ENCODE measurements at places on chromosomes 2 and 18.
A peak's percentile ranks its signal among the peaks of the same experiment; 100 is the strongest.

- no peak for DNase-seq
Observed at GRCh38 chr2:76642129-76642528, 880.0 kb downstream of the LRRTM4 start.

- no peak for DNase-seq
Observed at GRCh38 chr2:1156531-1156930, 205.9 kb downstream of the SNTG2 start.

DNA sequence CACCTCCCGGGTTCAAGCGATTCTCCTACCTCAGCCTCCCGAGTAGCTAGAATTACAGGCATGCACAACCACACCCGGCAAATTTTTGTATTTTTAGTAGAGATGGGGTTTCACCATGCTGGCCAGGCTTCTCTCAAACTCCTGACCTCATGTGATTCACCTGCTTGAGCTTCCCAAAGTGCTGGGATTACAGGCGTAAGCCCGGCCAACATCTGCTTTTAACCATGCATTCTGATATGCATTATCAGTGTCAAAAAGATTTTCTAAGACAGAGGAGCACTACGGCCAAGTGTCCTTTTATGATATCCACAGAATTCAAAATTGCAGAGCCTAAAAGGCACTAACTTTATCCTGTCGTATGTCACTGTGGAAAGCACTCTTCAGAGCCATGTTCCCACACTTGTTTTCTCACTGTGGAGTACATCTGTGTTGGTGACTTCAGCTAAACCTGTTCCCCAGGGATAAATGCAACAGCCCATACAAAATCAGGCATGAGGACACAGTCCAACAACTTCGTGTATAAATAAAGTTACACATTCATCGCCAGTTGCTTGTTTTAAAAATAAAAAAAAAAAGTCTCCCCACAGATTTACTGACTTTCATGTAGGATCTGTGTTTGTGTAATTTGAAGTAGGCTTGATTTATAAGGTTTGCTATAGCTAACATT is 56.4 kb downstream of the STK25 start:
- DNase-seq, result no peak

DNA sequence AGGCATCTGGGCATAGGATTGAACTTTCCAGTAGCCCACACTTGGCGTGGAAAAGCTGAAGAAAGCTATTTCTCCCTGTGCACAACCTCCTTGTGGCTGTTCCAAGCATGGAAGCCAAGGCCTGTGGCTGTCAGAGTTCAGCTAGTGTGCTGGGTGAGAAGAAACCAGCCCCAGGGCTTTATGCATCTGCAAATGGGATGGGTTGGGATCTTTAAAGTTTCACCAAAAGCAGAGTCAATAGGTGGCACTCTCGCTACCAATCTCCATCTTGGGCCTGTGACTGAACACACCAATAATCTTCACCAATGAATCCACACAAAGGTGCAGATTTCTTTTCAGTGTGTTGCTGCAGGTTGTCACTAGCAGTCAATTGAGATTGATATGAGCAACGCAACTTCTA is 542.8 kb downstream of the NRXN1 start:
- no peak for DNase-seq

GRCh38 chr2:64017811-64018700 is 1.2 kb downstream of the VPS54 start:
- DNase-seq, result no peak

- peak; percentile 40 for DNase-seq
Observed at GRCh38 chr2:239167011-239167673, 233.7 kb downstream of the HDAC4 start.

- no peak for DNase-seq
Observed at GRCh38 chr18:8051453-8051852, 484.3 kb downstream of the PTPRM start.

DNA sequence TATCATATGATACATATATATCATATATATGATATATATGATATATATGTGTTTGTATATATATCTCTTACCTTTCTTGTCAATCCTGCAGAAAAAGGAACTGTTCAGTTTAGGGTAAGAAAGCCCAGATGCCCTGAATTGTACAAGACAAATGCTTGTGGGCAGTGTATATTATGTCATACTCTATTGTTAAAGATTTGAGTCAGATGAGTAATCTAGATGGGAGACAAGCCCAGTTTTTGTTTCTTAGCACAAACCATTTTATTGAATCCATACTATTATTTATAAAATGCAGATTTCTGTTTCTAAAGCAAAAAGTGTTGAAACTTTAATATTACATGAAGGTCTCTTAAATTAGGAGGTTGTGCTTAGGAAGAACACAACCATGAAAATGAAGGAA is 90.6 kb downstream of the VRK2 start:
- no peak for DNase-seq

DNA sequence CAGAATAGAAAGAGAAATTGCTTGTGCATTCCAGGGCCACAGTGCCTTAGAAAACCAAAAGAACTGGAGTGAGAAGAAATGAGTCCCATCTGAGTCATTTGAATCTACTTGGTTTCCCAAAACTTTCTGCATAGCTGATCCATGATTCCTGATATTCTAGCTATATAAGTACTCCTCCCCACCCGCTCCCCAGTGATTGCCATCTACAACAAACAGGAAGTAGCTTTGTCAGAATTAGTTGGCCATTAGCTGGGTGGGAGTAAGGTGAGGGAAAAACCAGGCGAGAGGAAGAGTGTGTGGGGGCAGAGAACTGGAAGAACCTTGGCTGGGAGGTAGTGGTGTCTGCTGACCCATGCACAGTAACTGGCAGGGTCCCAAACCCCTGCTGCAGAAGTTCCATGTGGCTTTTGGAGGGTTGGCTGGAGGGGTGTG is 122.1 kb downstream of the ACAA2 start:
- no peak for DNase-seq

DNA sequence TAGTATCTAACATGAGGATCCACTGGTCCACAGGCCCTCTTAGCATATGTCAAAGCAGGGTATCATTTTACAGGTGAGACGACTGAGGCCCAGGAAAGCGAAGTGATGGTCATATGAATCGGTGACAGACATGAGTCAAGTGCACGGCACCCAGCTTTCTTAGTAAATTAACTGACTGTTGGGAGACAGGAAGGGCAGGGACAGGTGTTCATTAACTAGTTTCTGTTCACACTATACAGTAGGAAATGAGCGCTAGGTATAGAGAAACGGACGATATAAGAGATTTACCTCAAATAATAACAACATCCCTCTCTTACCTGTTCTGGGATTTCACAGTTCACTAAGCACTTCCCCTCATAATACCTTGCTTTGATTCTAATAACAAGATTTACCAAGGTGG is 1.7 kb upstream of the SMARCAL1 start:
- DNase-seq, result no peak

GRCh38 chr2:71884303-71885042 is 263.2 kb downstream of the CYP26B1 start:
- no peak for DNase-seq

All from Peyer's patch (tissue), 4 donors.